ENCODE measurements at places on chromosomes 13 and 19.

GRCh38 chr19:7874076-7874896 is at the start of gene PRR36:
TSS of gene PRR36 (minus strand) at chr19:7874390. CDS start at chr19:7873689, 701 bp downstream.
- DNase-seq = no peak

DNA sequence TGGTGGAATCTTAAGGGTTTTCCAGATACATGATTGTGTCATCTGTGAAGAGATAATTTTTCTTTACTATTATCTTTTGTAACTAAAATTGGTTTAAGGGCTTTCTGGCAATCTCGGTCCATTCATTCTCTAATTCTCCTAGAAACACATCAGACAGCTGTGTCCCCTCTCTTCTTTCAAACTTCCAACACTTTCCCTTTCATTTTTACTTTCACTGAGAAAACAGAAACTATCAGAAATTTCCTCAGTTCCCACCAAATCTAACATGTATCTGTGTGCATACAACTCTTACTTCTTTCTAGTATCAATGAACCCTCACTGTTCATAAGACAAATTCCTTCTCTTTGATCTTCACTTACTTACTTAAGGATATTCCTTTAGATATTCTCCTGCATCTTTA is 40.2 kb downstream of the KCNRG start:
- DNase-seq = no peak

DNA sequence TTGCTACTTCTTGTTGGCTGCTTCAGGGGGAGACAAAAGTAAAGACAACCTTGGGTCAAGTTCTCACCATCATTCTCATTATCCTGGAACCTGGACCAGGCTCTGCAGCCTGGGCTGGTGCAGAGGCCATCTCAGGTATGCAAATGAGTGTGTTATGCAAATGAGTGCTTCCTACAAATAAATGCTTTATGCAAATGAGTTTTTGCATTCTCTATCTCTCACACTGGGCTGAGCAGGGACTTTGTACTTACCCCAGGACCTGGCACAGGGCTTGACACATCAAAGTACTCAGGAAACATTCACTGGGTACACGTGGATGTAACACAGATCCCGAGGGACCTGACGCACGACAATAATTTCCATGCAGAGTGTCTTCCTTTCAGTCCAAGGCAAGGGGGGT is 103.0 kb downstream of the DNAJC15 start:
- DNase-seq = no peak

DNA sequence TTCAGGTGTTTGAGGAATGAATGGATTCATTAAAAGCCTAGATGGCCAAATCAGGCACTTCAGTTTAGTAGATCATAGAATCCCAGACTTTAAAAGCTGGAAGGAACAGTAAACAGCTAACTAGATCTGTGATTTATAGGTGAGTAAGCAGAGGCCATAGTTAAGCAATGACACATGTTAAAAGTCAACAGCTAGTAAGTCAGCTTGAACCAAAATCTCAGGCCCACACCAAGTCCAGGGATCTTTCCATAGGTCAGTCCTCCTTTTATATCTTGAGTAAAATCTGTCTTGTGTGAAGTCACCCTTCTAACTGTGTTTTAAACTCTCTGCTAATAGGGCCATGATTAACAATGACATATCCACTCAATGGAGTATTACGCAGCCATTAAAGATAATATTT is 275.5 kb upstream of the SOX21 start:
- no peak for DNase-seq

GRCh38 chr19:13366529-13367143 is 139.6 kb downstream of the CACNA1A start:
- DNase-seq = no peak

GRCh38 chr13:63081400-63082014 is 1665.9 kb upstream of the PCDH20 start:
- no peak for DNase-seq

DNA sequence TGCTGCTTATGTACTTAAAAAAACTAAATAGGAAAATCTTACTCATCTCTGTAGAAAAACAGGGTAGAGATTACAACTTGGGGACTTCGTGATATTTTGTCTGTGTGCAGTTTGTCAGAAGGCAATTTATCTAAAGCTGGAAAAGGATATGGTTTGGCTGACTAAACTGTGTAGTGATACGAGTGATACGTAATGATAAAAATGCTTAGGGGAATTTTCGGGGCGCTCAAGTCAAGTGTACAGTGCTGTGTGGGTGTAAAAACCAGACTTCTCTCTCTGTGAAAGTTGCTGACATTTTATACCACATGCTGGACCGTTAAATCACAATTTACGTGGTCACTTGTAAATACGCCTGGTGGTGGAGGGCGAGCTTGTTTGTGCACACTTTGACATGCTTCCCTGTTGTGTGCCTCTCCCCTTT is 221.7 kb downstream of the KCNRG start:
- peak; percentile 77 for DNase-seq

DNA sequence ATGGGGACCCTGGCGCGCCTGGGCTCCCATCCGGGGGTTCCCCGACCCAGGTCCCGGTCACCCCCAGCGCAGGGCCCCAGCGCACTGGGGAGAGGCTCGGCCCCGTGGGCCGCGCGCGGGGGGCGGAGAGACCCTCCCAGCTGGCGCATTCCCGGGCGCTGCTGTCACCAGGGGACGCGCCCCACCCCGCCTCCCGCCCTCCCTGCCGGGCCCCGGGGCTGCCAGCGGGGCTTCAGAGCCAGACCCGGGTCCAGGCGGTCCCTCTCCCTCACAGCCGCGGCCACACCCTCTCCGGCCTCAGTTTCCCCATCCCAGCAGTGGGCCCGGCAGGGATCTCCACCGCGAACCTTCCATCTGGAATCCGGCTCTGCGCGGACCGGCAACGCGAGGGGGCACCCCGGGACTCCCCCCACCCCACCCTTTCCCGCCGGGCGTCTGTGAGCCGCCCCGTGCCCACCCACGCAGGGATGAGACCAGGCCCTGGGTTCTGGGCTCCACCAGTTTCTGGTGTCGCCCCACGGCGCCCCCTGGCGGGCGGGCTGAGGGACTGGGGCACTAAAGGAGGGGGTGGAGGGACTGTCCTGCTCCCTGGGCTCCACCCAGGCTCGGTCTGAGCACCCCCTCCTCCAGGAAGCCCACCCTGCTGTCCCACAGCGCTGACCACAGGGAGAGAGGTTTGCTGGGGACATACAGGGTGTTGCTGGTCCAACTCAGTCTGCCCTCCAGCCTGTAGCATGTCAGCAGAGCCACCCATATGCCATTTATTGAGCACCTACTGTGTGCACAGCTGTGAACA is 878 bp upstream of the ADAMTSL5 start:
- DNase-seq = peak; percentile 70

- DNase-seq = peak; percentile 37
These were observed 183.2 kb downstream of the TUBA3C start for GRCh38 chr13:18998389-18998788.

DNA sequence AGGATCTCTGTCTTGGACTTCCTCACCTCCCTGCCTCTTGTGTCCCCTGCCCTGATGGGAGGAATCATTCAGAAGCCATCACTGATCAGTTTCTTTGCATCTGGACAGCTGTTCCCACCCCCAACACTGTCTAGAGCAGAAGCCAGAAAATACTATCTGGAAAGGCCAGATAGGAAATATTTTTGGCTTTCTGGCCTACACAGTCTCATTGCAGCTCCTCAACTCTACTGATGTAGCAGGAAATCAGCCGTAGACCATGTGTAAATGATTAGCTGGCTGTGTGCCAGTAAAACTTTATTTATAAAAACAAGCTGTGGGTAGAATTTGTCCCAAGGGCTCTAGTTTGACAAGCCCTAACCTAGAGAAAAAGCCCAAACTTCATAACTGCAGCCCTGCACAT is 5.6 kb downstream of the SIGLEC7 start:
- no peak for DNase-seq

DNA sequence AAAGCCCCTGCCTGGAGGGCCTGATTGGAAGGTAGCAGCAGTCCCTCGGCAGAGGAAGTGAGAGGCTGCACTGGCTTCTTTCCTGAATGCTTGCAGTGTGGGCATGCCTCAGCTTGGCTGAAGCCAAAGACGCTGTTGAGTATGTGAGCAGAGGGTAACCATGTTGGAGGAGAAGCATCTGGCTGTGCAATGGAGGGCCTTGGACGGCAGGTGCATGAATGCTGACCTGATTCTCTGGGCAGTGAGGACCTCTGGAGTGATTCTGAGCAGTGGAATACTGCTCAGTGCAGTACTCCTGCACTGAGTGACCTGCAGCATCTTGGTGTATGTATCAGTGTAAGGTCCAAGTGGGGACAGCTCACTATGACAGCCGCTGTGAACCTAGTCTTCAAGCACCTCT is 46.9 kb downstream of the SOX1 start:
- no peak for DNase-seq

DNA sequence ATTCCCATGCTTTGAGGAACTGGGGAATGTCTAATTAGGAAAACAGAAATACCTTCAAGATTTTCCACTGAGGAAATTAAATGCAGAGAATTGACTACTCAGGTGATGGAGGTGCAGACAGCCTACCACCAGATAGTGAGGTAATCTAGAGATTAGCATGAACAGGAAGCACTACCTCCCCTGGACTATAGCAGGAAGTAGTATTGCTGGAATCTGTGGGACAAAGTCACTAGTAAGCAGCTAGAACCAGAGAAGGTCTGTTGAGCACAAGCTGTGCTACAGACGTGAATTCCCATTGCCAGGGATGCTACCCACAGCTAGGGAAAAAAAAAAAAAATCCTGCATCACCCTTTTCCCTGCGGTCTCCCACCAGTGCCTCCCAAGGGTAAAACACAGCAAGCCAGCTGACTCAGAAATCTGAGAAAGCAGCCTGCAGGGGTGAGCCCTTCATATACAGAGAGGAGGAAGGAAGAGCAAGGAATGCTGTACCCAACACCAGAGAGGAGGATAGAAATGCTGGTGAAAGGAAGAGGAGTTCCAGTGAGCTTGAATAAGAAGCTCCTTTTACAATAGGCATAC is 10.2 kb downstream of the ENOX1 start:
- no peak for DNase-seq

DNA sequence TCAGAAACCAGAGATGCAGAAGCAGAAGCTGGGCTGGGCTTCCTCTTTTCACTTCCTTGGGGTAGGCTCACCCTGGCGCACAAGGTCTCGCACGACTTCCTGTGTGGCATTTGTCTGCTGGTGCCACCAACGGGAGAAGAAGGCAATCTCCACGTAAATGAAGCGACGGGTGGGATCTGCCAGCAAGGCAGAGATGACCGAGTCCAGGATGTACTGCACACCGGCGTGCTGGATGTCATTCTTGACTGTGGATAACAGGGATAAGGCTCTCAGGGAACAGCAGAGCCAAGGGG is 1.3 kb downstream of the MAN2B1 start:
- DNase-seq = peak; percentile 65

GRCh38 chr13:38819053-38819452 is 132.2 kb downstream of the FREM2 start:
- DNase-seq = no peak

DNA sequence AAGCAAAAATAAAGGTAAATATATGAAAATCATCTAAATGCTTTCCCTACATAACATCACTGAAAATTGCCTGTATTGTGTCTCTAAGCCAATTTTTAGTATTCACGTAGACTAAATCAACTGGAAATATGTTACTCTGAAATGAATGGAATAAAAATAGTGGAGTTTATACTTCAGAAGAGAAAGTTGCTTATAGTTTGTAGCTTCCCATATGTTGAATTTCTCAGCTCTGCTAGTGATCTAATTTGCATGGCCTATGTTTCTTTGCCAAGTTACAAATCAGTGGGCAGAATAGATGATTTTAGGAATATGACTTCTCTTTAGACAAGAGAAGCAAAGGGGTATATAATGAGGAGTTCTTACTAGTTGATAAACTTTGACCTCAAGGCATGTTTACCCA is 850.2 kb downstream of the OLFM4 start:
- DNase-seq = no peak

DNA sequence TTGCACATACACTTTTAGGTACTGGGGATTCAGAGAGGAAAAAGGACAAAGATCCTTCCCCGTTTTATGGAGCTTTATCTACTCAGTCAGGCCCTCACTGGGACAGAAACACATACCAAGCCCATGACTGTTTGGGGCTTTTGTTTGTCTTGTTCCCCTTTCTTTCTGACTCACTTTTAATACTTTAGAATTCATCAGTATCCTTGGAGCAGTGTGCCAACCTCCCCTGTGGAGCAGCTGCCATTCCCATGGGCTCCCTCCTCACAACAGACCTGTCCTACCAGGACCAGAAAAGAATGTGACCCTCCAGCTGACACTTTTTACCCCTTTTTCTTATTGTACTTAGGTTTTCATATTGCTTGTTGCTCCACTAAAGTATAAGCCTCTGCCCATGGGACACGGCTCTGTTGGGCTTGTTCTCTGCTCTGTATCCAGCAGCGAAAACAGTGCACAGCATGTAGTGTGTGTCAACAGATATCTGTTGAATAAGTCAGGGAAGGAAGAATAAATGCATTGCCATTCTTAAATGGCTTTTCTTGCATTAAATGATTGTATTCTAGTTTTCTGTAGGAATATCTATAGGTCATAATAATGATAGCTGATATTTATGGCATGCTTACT is 431.1 kb downstream of the EFNB2 start:
- no peak for DNase-seq

DNA sequence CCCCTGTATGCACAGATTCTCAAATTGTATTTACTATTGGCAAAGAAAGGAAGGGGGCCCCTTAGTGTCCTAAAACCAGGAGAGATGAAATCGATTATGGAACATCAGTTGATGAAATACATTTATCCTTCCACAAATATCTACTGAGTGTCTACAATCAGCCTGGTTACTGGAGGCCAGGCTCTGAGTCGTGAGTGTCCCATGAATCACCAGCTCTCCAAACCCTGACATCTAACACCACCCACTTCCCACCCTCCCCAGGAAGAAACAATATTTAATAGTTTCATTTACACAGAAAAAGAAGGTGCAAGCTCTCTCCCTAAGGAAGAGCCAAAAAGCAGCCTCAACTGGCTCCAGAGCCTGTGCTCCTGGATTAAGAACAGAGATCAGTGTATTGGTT is 25.2 kb downstream of the KCTD15 start:
- no peak for DNase-seq

GRCh38 chr13:112818040-112818697 is 128.3 kb downstream of the ATP11A start:
- DNase-seq = no peak

DNA sequence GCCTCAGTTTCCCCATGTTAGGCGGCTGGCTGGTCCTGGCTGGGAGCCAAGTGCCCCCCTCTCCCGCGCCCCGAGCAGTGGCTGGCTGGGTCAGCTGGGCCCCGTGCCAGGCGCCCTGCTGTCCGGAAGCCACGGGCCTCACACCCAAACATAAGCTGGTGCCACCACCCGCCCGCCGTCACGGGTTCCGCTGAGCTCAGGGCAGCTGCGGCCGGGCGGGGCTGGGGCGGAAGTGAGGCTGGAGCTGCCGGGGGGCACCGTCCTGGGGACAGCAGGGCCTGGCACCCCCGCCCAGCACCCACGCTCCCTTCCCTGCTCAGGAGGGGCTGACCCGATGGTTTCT is 19.3 kb downstream of the HCN2 start:
- no peak for DNase-seq

- DNase-seq = no peak
These were observed 143.4 kb downstream of the SOX1 start for GRCh38 chr13:112210371-112210770.

DNA sequence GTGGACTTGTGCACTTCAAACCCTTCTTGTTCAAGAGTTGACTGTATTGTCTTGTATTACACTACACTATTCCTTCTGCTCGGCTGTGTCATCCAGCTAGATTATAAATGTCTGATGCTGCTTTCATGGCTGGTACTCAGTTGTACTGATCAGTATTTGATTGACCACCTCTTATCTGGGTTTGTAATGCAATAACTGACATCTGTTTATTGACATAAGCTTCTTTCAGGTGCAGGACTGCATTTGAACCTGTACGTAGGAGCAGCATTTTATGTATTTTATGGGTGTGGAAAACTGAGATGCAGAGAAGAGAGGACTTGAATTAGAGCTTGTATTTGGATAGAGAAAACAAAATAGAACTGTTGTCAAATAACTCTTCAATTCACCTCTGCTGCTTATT is 309.2 kb downstream of the FGF9 start:
- DNase-seq = no peak
